ENCODE measurements at places on chromosomes 7 and 10. TPM values are rescaled to one million over a fixed set of nuclear protein-coding genes. Genes with fewer than 3 reads are reported as not detected.

GRCh38 chr10:95208702-95209391, 14.8 kb downstream of the ACSM6 start:
- DNase-seq = peak; percentile 29

DNA sequence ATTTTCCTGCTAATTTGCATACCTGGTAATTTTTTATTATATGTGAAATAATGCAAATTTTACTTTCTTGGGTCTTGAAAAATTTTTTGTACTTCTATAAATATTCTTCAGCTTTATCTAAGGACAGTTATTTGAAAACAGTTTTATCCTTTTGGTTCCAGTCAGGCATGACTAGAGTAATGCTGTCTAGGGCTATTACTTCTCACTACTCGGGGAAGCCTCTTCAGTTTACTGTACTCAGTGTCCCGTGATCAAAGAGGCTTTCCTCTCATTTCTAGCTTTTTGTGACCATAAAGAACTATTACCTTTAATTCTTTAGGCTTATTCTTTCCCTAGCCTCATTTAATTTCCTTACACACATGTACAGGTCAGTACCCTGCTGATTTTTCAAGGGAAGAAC, 153.8 kb upstream of the HDAC9 start:
- DNase-seq = peak; percentile 34

- no peak for DNase-seq
Measured at GRCh38 chr7:95897557-95898251, 125.3 kb downstream of the DYNC1I1 start.

- DNase-seq = no peak
Measured at GRCh38 chr10:48951707-48952106, 12.1 kb upstream of the LRRC18 start.

DNA sequence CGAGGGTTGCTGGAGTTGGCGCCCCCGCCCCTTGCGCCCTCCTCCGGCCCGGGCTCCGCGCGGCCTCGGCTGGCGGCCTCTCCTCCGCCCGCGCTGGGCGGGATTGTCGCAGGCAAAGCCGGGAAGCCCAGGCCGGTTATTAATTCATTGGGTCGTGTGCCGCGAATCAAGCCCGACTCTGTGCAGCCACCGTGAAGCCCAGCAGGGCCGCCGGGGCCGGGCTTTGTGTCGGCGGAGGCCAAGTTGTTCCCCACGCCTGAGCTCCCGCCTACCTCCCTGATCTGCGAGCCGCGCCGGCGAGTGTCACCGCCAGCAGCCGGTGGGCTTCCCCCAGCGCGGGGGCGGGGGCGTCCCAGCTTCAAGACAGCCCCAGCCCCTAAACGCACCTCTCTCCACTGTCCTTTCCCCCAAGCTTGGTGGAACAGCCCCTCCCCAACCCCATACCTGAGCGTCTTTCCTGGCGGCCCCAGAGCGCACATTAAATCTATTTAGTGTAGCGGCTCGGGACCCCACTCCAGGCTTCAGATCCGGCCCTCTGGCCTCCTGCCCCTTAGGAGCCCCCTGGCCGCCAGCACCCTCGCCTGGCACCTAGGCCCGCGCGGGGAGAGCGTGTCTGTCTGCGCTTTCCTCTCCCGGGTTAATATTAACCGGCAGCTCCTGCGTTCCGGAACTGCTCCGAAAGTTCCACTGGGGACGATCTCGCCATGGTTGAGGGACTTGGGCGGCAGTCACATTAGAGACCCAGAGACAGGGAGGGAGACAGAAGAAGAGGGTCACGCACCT, 3.5 kb downstream of the SHH start:
- no peak for DNase-seq

DNA sequence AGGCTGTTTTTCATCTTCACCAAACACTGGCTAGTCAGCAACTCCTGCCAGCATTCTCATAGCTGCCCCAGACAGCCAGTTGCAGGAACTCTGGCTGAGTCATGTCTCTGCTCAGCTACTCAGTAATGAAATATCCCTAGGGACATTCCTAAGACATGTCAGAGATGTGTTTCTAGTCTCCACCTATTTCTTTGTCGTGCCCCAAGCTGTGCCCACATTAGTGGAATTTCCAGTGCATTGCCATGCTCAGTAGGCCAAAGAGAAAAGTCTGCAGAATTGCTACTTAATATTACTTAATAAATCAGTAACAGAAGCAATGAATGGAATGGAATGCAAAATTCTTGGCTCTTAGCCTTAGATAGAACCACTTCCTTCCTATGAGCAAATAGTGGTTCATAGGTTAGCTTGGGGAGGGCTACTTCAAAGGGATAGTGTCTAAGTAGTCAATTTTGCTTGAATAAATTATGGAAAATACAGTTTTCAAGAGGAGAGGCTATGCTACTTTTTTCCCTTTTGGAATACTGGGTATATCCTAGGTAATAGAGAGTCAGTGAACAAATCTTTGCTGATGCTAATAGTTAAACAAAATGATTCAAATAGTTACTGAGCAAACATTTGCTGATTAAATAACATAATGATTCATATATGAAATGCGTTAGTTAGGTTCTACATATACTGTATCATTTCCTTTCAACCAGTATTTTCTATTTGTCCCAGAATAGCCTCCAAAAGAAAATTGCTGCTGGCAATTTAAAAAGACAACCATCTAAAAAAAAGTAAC, 23.6 kb upstream of the SEMA3C start:
- DNase-seq = no peak

- DNase-seq = no peak
Measured at GRCh38 chr7:157876469-157877285, 539.9 kb downstream of the DNAJB6 start.

- no peak for DNase-seq
Measured at GRCh38 chr7:73830681-73831583, at the start of gene CLDN4. Gene CLDN4 (plus strand): TSS chr7:73830996. CDS start chr7:73831202, 206 bp downstream.

DNA sequence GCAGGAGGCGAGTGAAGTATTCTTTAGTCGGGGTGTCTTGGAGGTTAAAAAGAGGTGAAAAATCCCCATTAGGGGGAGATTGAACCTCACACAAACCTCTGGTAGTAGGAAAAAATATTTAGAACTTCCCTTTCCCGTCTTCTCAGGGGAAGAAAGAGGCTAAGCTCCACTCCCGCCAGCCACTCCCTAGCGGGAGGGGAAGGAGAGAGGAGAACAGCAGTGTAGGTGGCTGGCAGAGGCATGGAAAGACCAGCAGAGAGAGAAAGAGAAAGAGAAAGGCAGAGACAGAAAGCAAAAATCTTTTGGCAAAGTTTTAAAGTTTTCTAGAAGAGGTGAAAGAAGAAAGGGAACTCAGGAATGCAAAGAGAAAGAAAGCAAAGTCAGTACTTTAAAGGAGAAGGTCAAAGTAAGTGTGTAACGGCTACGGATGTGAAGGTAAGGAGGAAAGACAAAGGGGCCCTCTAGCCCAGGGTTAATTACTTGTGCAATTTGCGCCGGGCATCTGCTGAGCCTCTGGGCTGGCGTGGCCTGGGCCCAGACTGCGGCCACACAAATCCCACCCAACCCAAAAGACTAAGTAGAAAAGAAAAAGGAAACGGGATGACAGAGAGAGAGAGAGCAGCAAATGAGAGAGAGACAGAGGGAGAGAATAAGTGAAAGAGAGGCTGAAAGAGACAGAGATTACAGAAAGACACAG, 72.3 kb upstream of the ZNF746 start:
- no peak for DNase-seq

Gene OR2A12
- total RNA-seq = not detected
